Cardiac muscle cell (in vitro differentiated cells and primary cell): ENCODE measurements at places on chromosomes 7 and 10. TPM values are rescaled to one million over a fixed set of nuclear protein-coding genes. Genes with fewer than 3 reads are reported as not detected.

DNA sequence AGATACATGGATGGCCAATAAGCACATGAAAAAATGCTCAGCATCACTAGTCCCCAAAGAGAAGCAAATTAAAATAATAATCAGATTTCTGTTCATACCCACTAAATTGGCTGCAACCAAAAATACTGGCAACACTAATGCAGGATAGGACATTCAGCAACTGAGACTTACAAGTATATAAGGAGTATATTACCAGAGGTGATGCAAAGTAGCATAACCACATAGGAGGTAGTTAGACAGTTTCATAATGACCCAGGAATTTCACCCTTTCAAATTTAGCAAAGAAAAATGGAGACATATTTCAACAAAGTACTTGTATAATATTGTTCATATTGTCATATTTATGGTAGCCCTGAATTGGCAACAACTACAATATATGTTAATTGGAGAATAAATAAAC is 727.8 kb downstream of the GRID1 start:
- no peak for DNase-seq

DNA sequence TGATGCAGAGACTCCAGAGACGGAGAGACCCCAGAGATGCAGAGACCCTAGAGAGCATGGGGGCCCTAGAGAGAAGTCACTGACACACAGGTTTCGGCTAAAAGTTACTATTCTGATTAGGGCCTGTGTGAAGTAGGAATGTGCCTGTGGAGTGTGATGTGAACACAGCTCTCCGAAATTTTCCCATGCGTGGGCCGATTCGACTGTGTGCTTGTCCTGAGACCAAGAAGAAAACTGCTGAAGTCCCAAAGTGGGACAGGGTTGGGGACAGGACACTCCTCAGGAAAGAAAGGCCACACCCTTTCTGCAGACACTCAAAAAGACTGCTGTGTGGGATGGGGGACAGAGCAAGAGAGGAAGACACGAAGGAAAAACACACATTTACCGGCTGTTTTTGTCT is 533.5 kb downstream of the PTPRN2 start:
- DNase-seq = no peak

DNA sequence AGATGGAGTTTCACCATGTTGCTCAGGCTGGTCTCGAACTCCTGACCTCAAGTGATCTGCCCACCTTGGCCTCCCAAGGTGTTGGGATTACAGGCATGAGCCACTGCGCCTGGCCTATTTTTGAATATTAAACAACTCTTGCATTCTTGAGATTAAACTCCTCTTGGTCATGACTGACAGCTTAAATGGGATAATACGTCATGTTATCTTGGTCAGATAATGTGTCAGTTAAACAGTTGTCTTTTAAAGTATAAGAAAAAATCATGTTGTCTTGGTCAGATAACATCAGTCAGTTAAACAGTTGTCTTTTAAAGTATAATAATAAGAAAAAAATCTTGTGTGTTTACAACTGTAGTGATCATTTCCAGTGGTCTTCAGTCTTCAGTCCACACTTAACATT is 73.6 kb upstream of the SYPL1 start:
- no peak for DNase-seq

Gene TMEM213
- not detected in 2 replicates for polyA plus RNA-seq
